ENCODE measurements at places on chromosomes 2 and 18. TPM values are rescaled to one million over a fixed set of nuclear protein-coding genes. Genes with fewer than 3 reads are reported as not detected.

DNA sequence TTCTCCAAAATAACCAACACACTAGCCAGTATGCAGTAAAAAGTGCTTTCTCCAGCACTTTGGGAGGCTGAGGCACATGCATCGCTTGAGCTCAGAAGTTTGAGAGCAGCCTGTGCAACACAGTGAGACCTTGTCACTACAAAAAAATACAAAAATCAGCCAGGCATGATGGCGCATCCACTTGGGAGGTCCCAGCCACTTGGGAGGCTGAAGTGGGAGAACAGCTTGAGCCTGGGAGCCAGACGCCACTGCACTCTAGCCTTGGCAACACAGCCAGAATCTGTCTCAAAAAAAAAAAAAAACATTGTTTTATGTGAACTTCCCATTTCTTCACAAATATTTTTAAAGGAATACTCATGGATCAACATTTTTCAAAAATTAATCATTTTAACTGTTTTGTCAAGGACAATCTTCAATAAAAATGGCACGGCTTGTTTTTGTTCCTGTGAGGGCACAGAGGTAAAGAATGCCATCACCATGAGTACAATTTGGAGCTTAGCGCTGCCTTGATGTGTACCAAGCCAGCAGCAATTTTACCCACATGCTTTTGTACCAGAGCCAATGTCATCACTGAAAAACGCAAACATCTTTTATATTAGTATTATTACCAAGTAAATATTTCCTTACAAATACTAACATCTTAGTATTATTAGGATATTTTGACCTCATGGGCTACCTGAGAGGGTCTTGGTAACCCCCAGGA lies 26.7 kb downstream of the RAB1A start:
- no peaks in the 10 kb centered on the region for H3K4me1 ChIP-seq
- peaks cover 28% of the 10 kb centered on the region for H3K36me3 ChIP-seq
- DNase-seq = no peak
- H3K27me3 ChIP-seq = no peaks in the 10 kb centered on the region

The MAP3K19 gene
- total RNA-seq = not detected

GRCh38 chr2:51697095-51697494 lies 665.2 kb upstream of the NRXN1 start:
- H3K4me1 ChIP-seq = no peaks in the 10 kb centered on the region
- H3K36me3 ChIP-seq = no peaks in the 10 kb centered on the region
- H3K4me3 ChIP-seq = no peak overlapping the region
- no peak for DNase-seq
- H3K27me3 ChIP-seq = no peaks in the 10 kb centered on the region

DNA sequence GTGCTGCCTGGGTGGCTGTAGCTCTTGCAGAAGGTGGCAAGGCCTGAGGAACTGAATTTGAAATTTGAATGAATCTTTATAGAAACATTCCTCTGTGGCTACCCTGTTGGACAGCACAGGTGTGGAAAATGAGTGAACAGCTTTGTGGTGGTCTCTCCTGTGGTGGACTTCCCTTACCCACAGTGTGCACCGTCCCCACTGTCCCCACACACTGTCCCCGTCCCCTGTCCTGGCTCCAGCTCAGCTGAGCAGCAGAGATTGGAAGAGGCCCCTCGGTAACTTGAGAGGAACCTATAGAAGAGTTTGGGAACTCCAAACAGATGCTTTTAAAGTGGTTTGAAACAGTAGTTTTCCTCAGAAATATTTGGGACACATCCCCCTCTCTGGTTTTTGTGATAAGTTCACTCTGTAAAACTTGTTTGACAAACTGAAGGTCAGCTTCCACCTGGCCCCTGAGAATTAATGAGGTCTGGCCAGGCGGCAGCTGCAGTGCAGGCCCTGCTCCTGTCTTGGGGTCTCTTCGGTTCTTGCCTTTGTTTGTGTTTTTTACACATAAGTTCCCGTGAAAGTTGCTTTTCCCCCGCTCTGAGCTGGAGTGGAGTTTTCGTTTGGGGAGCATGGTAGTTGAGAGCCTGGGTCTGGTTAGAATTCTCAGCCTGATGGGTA lies 63.2 kb downstream of the ASAP2 start:
- H3K27me3 ChIP-seq = no peaks in the 10 kb centered on the region
- H3K4me3 ChIP-seq = no peak overlapping the region
- H3K4me1 ChIP-seq = peaks cover 30% of the 10 kb centered on the region
- H3K36me3 ChIP-seq = no peaks in the 10 kb centered on the region
- DNase-seq = no peak

DNA sequence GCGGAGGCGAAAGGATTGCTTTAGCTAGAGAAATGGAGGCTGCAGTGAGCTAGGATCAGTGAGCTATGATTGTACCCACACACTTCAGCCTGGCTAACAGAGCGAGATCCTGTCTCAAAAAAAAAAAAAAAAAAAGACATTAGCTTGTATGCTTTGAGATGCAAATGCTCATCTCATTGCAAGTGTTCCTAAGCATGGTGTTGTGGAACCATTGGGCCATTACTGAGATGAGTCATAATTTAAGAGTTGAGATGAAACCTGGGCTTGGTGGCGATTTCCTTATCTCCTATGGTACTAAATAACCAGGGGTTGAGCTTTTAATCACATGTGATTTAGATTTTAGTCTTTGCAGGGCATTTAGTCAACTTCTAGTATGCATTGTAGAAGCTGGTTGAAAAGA lies 2.2 kb downstream of the PLEKHA3 start:
- peaks cover 25% of the 10 kb centered on the region for H3K4me1 ChIP-seq
- H3K27ac ChIP-seq = no peak overlapping the region
- no peak for DNase-seq
- no peaks in the 10 kb centered on the region for H3K27me3 ChIP-seq

- H3K27ac ChIP-seq = no peak overlapping the region
- no peaks in the 10 kb centered on the region for H3K27me3 ChIP-seq
- H3K4me3 ChIP-seq = no peak overlapping the region
These were observed 16.3 kb upstream of the RMND5A start for GRCh38 chr2:86703704-86704361.

The MBP gene
- 19.6 TPM for total RNA-seq

The AQP12A gene
- total RNA-seq = not detected

DNA sequence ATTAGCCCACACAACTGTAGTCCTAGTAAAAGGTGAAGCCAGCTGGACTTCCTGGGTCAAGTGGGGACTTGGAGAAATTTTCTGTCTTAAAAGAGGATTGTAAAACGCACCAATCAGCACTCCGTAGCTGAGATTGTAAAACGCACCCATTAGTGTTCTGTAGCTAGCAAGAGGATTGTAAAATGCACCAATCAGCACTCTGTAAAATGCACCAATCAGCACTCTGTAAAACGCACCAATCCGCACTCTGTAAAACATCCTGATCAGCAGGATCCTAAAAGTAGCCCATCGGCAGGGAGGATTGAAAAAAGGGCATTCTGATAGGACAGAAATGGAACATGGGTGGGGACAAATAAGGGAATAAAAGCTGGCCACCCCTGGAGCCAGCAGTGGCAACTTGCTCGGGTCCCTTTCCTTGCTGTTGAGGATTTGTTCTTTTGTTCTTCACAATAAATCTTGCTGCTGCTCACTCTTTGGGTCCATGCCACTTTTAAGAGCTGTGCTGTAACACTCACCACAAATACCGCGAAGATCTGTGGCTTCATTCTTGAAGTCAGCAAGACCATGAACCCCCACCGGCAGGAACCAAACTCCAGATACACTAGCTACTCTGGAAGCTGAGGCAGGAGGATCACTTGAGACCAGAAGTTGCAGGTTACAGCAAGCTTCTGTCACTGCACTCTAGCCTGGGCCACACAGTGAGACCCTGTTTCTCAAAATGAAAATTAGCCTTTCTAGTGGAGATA lies 102.6 kb downstream of the HS6ST1 start:
- peaks cover 5% of the 10 kb centered on the region for H3K4me1 ChIP-seq
- H3K27me3 ChIP-seq = no peaks in the 10 kb centered on the region
- DNase-seq = no peak

DNA sequence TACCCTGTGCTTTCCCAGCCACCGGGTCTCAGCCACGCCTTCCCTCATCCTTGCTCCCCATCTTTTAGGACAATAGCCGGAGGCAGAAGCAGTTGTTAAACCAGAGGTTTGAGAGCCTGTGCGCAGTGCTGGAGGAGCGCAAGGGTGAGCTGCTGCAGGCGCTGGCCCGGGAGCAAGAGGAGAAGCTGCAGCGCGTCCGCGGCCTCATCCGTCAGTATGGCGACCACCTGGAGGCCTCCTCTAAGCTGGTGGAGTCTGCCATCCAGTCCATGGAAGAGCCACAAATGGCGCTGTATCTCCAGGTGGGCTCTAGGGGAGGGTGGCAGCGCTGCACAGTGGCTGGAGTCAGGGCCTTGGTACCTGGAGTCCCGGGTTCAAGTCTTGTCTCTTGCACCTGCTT lies 2.7 kb downstream of the UCN start:
- no peak for DNase-seq
- H3K36me3 ChIP-seq = peaks cover 6% of the 10 kb centered on the region
- no peak overlapping the region for H3K4me3 ChIP-seq
- peaks cover 8% of the 10 kb centered on the region for H3K4me1 ChIP-seq
- no peak overlapping the region for H3K27ac ChIP-seq
- H3K27me3 ChIP-seq = peaks cover 53% of the 10 kb centered on the region

The RMC1 gene
- total RNA-seq = 15.6 TPM

GRCh38 chr18:31125878-31126277 lies 23.7 kb upstream of the DSC2 start:
- no peaks in the 10 kb centered on the region for H3K27me3 ChIP-seq
- no peaks in the 10 kb centered on the region for H3K4me1 ChIP-seq
- H3K36me3 ChIP-seq = no peaks in the 10 kb centered on the region
- no peak overlapping the region for H3K27ac ChIP-seq
- no peak overlapping the region for H3K4me3 ChIP-seq

The ANKZF1 gene
- total RNA-seq = 56.9 TPM

DNA sequence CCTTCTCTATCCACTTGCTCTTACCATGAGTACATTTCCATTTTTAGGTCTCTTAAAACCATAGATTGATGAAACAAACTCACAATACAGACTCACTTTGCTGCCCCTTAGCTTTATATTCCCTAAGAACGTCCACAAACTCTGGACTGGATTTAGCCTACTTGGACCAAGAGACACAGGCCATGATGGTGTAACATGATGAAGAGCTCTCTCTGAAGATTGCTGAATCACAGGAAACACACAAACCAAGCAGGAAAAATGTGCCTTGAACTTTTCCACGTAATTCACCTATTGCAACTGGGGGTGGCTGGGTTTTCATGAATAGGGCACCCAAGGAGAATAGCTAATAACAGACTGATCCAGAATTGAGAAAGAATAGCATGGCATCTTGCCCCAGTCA lies 201.7 kb upstream of the RBBP8 start:
- no peaks in the 10 kb centered on the region for H3K36me3 ChIP-seq
- no peaks in the 10 kb centered on the region for H3K27me3 ChIP-seq
- H3K27ac ChIP-seq = no peak overlapping the region
- no peak overlapping the region for H3K4me3 ChIP-seq
- H3K4me1 ChIP-seq = peaks cover 9% of the 10 kb centered on the region

The SCN3A gene
- total RNA-seq = not detected

The SLC19A3 gene
- total RNA-seq = 6.5 TPM

The EFHD1 gene
- total RNA-seq = 6.8 TPM

- H3K27me3 ChIP-seq = no peaks in the 10 kb centered on the region
- peaks cover 17% of the 10 kb centered on the region for H3K4me1 ChIP-seq
- H3K27ac ChIP-seq = no peak overlapping the region
- no peak overlapping the region for H3K4me3 ChIP-seq
- H3K36me3 ChIP-seq = no peaks in the 10 kb centered on the region
- no peak for DNase-seq
These were observed 8.1 kb downstream of the LDLRAD4 start for GRCh38 chr18:13226533-13227144.

DNA sequence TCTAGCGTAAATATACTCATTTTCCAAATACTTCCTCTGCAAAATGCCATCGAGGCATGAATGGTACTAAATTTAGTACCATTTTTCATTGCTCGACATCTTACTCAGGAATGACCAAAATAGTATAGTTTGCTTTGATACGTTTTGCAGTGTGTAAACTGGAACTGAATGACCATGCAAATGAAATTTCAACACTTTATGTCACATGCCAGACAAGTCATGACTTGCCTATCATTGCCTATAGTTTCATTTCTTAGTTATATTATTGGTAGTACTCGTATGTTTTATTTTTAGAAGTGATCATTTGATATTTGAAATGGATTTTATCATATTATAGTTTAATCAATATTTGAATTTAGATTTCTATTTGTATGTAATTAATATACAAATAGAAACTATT lies 9.1 kb downstream of the MSTN start:
- no peak overlapping the region for H3K27ac ChIP-seq
- DNase-seq = no peak
- H3K36me3 ChIP-seq = no peaks in the 10 kb centered on the region
- H3K27me3 ChIP-seq = no peaks in the 10 kb centered on the region
- H3K4me3 ChIP-seq = no peak overlapping the region

DNA sequence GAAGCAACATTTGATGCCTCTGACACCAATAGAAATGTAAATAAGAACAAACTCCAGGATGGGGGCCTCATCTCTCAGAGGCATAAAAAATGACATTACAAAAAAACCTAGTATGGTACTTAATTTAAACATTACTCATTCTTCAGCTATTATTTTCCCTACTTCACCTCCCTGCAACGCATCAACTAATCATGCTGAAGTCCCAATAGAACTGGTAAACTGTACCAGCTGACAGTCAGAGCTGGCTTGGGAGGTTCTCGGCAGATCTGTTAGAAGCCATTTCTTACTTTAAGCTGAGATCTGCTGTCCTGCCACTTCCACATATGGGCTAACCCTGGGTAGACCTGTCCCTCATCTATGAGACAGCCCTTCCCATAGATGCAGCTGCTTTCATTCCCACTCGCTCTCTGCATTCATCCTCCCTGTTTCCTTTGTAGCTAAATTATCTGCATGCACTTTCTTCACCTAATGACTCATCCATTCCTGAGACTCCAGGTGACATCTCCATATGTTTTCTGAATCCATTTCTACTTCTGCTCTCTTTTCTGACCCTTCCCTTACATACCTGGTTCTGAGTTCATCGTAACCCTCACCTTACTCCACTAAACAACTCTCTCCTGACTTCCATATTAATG lies 108.1 kb downstream of the AOX1 start:
- H3K4me1 ChIP-seq = no peaks in the 10 kb centered on the region
- H3K27ac ChIP-seq = no peak overlapping the region
- H3K36me3 ChIP-seq = no peaks in the 10 kb centered on the region

DNA sequence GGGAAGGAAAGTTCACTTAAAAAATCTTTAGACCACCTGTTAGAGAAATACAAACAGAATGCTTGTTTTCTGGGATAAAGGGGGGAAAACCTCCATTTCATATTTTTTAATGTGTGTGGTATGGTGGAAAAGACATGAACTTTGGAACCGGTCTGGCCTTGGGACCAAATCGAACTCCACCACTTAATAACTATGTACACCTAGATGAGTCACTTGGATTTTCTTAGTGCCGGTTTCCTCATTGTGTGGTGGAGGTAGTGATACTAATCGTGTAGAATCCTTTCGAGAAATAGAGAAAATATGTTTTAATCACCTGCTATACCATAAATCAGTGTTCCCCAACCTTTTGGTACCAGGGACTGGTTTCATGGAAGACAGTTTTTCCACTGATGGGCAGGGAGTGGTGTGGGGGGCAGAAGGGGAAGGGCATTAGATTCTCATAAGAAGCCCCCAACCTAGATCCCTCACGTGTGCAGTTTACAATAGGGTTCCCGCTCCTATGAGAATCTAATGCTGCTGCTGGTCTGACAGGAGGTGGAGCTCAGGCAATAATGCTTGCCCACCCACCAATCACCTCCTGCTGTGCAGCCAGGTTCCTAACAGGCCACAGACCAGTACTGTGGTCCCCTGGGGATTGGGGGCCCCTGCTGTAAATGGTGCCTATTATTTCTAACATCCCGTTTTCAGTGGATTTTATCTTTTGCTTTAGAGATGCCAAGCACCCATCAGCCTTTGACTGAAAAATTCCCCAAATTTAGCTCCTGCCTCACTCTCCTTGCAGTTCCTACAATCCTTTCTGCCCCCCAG lies 308.8 kb downstream of the PRKCE start:
- H3K4me3 ChIP-seq = no peak overlapping the region
- H3K27me3 ChIP-seq = no peaks in the 10 kb centered on the region
- DNase-seq = no peak
- H3K36me3 ChIP-seq = no peaks in the 10 kb centered on the region
- peaks cover 46% of the 10 kb centered on the region for H3K4me1 ChIP-seq

The VWA3B gene
- total RNA-seq = not detected
